Endodermal cell (in vitro differentiated cells): ENCODE measurements at places on chromosomes 16 and 17. TPM values are rescaled to one million over a fixed set of nuclear protein-coding genes. Genes with fewer than 3 reads are reported as not detected.
A peak's percentile ranks its signal among the peaks of the same experiment; 100 is the strongest.

GRCh38 chr17:10984220-10984619 is 146.3 kb upstream of the PIRT start:
- peak overlapping the region; percentile 19 for H3K27ac ChIP-seq
- no peak for DNase-seq
- H3K27me3 ChIP-seq: no peaks in the 10 kb centered on the region
- H3K4me1 ChIP-seq: no peaks in the 10 kb centered on the region

- no peaks in the 10 kb centered on the region for H3K27me3 ChIP-seq
- H3K27ac ChIP-seq: no peak overlapping the region
- no peak for DNase-seq
- peaks cover 11% of the 10 kb centered on the region for H3K36me3 ChIP-seq
- peaks cover 9% of the 10 kb centered on the region for H3K4me1 ChIP-seq
These were observed 29.3 kb downstream of the TBC1D16 start for GRCh38 chr17:80006339-80006720.

- H3K4me3 ChIP-seq: peak overlapping the region; percentile 27
- H3K27me3 ChIP-seq: no peaks in the 10 kb centered on the region
- H3K4me1 ChIP-seq: peaks cover 10% of the 10 kb centered on the region
- H3K36me3 ChIP-seq: no peaks in the 10 kb centered on the region
These were observed 22.7 kb upstream of the CD300E start for GRCh38 chr17:74646231-74646630.

DNA sequence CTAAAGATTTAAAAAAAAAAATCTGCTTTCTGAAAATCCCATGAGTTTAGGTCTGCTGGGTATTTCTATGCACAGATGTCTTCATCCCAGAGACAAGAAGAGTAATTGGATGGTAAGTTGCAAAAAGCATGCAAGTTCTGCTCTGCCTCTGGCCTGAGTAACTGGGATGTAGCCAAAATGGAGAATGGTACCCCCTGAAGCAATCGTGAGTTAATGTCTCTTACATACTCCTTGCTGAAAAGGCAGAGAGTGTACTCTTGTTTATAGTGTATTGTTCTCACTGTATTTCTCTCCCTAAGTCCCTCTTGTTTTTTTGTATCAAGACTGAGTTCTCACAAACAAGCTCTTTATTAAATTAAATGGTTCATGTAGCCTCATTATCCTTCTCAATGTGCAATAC is 259.0 kb downstream of the IRX3 start:
- no peak for DNase-seq
- no peaks in the 10 kb centered on the region for H3K36me3 ChIP-seq
- H3K4me3 ChIP-seq: no peak overlapping the region
- H3K27ac ChIP-seq: no peak overlapping the region
- no peaks in the 10 kb centered on the region for H3K27me3 ChIP-seq
- peaks cover 6% of the 10 kb centered on the region for H3K4me1 ChIP-seq

GRCh38 chr17:40025991-40026815 is 11.0 kb downstream of the CSF3 start:
- H3K4me3 ChIP-seq: no peak overlapping the region
- H3K27me3 ChIP-seq: no peaks in the 10 kb centered on the region
- H3K4me1 ChIP-seq: no peaks in the 10 kb centered on the region
- peaks cover 42% of the 10 kb centered on the region for H3K36me3 ChIP-seq

Gene ABCC12
- total RNA-seq: 0.14 to 1.2 TPM (median 0.53 TPM) in 3 replicates
